ENCODE measurements at places on chromosomes 3 and 15.

DNA sequence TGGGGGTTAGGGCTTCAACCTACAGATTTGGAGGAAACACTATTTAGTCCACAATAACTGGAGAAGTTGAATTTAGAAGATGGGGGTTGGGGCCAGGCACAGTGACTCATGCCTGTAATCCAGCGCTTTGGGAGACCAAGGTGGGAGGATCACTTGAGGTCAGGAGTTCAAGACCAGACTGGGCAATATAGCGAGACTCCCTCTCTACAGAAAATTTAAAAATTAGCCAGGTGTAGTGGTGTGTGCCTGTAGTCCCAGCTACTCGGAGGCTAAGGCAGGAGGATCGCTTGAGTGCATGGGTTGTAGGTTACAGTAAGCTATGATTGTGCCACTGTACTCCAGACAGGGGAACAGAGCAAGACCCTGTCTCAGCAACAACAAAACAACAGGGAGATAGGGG is 5.0 kb upstream of the DYNLT2B start:
- no peak for DNase-seq

- DNase-seq = peak; percentile 17
Measured at GRCh38 chr3:45659661-45660566, 29.3 kb upstream of the SACM1L start.

DNA sequence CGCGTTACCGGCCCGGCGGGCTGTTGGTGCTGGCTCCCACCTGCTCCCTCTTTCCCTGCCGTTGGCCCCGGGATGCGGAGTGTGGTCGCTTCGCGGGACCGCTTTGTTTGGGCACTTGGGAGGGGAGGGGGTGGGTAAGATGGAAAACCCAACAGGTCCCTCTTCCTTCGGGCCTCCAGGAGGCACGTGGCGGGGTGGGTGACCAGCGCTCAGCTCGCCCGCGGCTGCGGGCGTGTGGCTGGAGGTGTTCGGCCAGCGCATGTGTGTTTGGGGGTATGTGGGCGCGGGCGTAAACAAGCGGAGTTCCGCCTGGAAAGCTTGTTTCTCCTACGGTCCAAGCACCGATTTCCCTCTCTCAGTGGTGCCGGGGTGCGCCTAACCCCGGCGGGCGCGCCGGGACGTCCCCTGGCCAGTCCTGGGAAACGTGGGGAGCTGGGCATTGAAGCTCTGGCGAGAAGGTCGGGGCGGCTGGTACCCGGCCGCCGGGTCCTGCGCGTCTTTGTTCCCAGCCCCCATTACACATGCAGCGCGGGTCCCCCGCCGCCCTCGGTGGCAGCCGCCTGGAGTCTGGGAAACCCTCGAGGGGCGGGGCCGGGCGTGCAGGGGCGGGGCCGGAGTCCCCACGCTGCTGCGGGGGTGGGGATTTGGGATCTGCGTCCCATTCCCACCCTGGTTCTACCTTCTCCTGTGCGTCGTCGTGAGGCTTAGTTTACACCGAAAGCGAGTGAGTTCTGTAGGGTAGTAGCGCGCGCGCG is 1.4 kb downstream of the ACVR2B start:
- no peak for DNase-seq

GRCh38 chr3:12556314-12556689 is 585 bp upstream of the MKRN2 start:
- DNase-seq = no peak
